Frontal cortex (tissue), 4 donors: ENCODE measurements at places on chromosomes 2 and 18. TPM values are rescaled to one million over a fixed set of nuclear protein-coding genes. Genes with fewer than 3 reads are reported as not detected.

Gene NT5C1B
- total RNA-seq = not detected

Gene SP5
- 0.82 TPM for total RNA-seq

Gene PFN4
- not detected for total RNA-seq

DNA sequence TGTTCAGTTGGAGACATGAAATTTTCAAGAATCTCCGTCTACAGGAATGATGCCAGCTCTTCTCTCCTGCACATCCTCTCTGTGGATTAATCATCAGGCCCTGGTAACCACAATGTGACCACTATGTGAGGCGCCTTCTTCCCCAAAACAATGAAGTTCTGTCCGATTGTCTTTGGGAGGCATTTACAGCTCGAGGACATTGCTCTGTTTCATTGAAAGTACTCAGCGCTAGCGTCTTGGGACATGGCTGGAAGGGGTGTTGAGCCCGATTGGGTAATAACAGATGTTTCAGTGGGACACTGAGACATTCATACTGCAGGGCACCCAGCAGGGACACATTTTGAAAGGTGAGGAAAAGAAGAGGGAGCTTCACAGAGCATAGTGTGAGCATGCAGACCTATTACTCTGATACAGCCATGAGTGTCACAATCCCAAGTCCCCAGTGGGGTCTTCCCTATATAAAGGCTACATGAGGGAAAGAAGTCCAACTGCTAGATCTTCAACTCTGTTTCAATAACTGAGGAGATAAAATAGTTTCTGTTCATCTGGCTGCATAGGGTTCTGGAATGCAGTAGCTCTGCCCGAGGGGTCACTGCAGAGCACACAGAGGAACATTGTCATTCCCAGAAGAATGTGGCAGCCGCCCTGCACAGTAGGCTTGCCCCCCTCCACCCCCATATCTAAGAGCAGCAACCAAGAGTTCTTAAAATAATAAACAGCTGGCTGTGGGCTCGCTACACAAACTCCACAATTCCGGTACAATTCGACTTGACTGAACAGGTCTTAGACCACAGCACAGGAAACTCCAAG, 237.3 kb downstream of the OSR1 start:
- DNase-seq = peak; percentile 6

DNA sequence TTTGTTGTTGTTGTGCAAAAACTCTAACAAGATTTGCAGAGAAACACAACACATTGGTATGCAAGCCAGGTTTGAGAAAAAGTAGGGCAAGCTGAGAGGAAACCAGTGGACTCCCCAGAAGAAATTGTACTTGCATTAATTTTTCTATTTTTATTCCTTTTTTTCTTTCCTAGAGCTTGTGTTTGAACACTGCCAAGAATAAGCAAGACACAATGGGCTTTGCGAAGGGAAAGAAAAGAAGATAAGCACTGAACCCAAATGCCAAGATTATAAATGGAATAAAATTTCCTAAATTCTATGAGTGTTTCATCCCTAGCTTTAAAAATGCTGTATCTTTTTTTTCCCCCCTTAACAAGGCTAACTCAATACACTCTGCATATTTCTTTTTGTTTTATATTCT, 17.0 kb upstream of the CYTIP start:
- DNase-seq = no peak

DNA sequence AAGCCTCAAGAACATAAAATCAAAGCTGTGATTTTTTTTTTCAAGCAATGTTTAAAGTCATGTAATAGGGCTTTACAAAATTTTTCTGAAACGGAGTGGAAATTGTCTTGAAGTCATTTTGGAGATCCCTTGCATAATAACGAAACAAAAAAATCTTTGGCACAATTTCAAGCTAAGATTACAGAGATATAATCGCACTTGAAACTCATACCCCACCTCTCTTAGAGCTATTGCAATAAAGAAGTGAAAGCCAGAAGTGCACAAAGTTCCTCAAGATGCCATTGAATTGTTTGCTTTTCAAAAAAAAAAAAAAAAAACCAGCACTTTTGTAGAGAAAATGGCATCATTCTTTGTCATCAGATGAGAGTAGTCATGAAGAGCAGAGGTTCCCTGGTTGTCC, 152.3 kb downstream of the PAX3 start:
- DNase-seq = no peak

DNA sequence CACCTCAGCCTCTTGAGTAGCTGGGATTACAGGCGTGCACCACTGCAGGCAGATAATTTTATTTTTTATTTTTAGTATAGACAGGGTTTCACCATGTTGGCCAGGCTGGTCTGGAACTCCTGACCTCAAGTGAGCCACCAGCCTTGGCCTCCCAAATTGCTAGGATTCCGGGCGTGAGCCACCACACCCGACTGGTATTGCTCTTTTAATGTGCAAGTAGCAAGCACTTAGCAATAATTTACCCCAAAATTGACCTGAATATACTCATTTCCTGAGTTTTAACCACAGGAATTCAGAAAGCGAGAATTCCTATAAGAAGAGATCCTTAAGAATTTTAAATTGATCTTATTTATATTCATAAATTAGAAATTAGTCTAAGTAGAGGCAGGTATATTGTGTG, 169.1 kb downstream of the CDH2 start:
- DNase-seq = no peak
